ENCODE measurements at places on chromosomes 2 and 18.

DNA sequence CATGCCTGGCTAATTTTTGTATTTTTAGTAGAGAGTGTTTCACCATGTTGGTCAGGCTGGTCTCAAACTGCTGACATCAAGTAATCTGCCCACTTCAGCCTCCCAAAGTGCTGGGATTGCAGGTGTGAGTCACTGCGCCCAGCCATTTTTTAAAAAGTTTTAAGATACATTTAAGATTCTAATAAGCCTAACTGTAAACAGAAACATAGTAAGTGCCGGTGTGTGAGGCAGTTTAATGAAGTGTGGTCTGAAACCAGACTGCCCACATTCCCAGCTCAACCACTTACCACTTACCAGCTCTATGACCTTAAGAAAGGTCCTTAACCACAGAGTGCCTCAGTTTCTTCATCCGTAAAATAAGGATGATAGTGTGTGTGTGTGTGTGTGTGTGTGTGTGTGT lies 42.4 kb downstream of the TMEM237 start:
- DNase-seq = no peak

- DNase-seq = no peak
Measured at GRCh38 chr18:22778996-22779395, 154.1 kb upstream of the RBBP8 start.

DNA sequence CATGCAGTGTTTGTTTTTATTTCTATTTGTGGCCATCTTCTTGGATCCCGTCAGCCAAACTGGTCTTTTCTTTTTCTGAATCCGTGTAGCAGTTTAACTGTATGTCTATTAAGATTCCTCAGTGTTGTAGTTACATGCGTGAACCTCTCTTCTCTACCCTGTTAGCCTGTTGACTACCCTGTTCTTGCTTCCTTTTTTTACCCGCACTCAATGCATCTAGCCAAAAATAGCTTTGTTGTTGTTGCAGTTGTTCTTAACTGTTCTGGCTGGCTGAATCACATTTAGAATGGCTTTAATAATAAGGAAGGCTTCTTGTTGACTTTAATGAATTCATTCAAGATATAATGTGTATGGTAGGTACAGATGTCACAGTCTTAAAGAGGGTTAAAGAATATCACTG lies 137.1 kb downstream of the LCLAT1 start:
- DNase-seq = no peak

DNA sequence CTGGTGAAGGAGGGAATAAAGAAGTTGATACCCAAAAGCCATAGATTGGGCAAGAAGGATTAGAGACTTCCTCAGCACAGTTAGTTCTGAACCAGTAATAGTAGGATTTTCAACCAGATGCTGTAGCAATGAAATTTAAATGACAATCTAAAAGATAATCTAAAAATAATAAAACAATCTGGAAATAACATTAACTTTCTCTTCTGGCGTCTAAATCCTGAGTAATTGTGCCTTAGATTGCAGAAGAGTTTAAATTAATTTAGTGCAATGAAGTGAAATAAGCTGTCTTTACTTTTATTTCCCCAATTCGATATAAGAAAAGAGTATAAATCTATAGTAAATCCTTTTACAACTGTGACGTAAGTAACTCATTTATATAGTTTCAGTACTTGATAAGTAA lies 186.8 kb upstream of the DOK6 start:
- DNase-seq = no peak

GRCh38 chr2:188308483-188308882 lies 16.8 kb downstream of the GULP1 start:
- no peak for DNase-seq
